ENCODE measurements at places on chromosomes 4 and X.

GRCh38 chr4:173752610-173753230 is 222.7 kb upstream of the HAND2 start:
- DNase-seq, result no peak

- DNase-seq, result no peak
Observed at GRCh38 chr4:145784036-145784435, 104.1 kb downstream of the C4orf51 start.

DNA sequence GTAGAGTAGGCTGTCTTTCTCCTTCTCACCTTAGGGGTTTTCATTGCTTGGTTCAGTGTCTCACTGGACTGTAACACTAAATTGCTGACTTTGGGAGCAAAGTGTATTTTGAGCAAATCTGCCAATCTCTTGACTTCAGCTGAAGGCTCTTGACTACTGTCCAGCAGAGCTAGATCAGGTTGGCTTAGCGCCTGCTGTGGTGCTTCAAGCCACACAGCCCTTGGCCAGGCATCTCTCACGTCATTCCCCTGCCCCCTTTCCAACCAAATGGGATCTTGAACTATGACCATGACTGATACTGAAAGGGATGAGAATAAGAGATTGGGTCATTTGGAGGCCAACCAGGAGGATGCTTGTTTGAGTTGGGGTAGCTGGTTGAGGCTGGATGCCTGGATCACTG is 4.8 kb downstream of the SLC16A2 start:
- no peak for DNase-seq

GRCh38 chr4:53168228-53168627 is 197.6 kb downstream of the SCFD2 start:
- DNase-seq, result no peak

- DNase-seq, result no peak
Observed at GRCh38 chr4:52641854-52642563, 17.1 kb downstream of the USP46 start.

DNA sequence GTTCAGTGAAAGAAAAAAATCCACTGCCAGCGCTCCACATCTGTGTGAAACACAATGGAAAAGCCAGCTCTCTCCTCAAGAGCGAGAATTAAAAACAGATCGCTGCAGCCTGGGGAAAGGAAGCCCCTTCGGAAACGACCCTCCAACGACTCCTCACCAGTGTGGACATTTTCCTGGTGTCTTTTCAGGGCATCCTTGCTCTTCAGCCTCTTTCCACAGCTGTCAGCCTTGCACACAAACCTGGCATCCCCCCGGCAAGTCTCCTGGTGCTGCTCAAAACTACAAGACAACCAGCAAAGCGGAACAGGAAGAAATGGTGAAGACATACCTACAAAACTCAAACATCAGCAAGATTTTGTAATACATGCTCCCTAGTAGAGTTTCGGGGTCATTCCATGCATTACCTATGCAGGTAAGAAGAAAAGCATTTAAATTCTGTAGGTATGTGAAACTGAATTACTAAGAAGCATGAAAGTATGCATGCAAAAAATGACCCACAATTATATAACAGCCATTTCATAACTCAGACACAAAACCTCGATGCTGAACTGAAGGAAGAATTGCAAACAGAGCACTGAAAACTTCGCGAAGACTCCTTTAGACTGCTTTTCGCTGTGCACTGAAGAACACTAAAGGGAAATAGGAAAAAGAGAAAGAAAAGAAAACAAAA is 106.1 kb downstream of the PRDM5 start:
- DNase-seq, result no peak

DNA sequence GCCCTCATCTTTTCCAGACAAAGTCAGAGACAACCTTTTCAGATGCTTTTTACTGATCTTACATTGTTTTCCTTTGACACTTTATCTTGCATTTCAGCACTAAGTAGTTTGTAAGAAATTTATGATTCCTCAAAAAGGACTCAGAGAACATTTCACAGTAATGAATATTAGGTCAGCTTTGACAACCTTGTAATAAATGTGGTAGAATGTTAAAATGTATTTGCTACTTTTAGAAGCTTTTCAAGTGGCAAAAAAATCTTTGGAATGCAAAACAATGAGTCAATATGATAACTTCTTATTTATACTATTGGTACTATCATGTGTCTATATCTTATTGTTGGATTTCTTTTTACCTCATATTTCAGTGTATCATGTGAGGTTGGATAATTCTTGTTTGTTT is 146.2 kb upstream of the FAT4 start:
- DNase-seq, result no peak

DNA sequence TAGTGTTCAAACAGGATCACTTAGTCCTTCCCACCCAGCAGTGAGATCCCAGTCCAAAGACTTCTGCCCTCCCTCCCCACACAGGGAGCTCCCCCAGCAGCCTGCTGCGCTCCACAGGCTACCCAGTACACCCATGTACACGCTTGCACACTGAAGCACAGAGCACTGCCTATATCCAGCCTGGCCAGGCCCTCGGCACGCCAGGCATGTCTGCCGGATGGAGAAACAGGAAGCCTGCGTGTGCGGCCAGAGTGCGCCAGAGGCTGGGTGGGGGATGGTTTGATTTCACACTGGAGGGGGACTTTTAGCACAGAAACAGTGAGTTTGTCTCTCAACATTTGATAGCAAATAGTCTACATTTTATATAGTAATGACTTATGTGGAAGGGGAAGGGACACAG is 833.5 kb upstream of the IGFBP7 start:
- DNase-seq, result no peak

Measured in D721Med (cell line).